Tracheal epithelial cell (primary cell): ENCODE measurements at places on chromosomes 1 and 21. TPM values are rescaled to one million over a fixed set of nuclear protein-coding genes. Genes with fewer than 3 reads are reported as not detected.

Gene CELA2B
- total RNA-seq: not detected in 2 replicates

Gene DOCK7
- total RNA-seq: 42.4 and 68.0 TPM in 2 replicates

Gene TMEM82
- total RNA-seq: not detected in 2 replicates

Gene ZMYM1
- total RNA-seq: 31.3 and 39.2 TPM in 2 replicates

Gene S100A8
- total RNA-seq: 19.4 and 185 TPM in 2 replicates

Gene AMY2A
- total RNA-seq: not detected in 2 replicates
